ENCODE measurements at places on chromosomes 1 and 21.

DNA sequence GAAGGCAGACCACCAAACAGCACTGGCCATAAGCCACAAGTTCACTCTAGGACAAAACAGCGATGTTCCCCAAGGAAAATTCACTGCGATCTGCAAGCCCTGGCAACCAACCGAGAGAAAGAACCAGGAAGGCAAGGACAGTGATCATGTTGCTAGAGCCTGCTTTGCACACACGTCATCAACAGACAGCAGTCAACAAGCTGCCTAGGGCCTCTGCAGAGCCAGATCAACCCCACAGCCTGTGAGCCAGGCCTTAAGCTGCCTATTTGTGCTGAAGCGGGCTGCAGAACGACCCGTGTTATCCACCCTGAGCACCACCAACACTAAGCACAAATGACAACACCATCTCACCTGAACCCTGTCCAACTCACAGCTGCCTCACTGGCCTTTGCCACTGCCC is 6.2 kb upstream of the YRDC start:
- no peak for DNase-seq

DNA sequence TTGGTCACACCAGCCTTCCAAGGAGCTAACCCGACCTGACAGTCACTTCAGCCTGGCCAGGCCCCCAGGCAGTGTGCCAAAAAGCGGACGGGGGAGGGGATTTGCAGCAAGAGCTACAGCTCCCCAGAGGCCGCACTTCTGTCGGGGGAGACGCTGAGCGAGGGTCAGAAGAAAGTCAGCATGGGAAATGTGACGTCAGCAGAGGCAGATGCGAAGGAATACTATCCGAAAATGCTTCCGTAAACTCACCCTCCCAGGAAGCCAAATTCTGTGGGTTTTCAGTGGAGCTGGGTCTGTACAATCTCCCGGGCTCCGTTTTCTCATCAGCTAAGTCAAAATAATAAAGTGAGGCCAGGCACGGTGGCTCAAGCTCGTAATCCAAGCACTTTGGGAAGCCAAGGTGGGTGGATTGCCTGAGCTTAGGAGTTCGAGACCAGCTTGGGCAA is 28.5 kb upstream of the ECE1 start:
- DNase-seq = no peak

- DNase-seq = no peak
Observed at GRCh38 chr1:153933430-153933829, 10.7 kb upstream of the GATAD2B start.

- no peak for DNase-seq
Observed at GRCh38 chr1:220045356-220046051, 801 bp downstream of the EPRS1 start.

- no peak for DNase-seq
Observed at GRCh38 chr21:38505654-38506523, 7.6 kb upstream of the ERG start.

GRCh38 chr1:114368560-114369255 is 142.3 kb downstream of the TRIM33 start:
- no peak for DNase-seq

DNA sequence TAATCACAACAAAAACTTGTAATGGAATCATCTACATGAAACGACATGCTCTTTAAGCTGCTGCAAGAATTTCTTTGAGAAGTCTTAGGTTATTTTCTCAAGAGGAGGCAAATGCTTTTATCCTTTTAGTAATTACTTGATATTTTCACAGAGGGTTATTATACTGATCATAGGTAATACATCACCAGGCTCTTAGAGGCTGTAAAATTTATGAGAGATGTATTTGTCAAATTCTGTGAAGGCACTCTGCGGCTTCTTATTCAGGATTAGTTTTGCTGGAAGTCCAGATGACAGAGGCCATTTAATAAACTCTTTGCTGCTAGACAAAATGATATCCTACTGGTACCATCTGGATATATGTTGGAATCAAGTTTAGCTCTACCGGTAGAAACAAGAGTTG is 624.3 kb upstream of the BRINP3 start:
- no peak for DNase-seq

- DNase-seq = no peak
Observed at GRCh38 chr1:20956272-20956671, 169.2 kb upstream of the HP1BP3 start.

DNA sequence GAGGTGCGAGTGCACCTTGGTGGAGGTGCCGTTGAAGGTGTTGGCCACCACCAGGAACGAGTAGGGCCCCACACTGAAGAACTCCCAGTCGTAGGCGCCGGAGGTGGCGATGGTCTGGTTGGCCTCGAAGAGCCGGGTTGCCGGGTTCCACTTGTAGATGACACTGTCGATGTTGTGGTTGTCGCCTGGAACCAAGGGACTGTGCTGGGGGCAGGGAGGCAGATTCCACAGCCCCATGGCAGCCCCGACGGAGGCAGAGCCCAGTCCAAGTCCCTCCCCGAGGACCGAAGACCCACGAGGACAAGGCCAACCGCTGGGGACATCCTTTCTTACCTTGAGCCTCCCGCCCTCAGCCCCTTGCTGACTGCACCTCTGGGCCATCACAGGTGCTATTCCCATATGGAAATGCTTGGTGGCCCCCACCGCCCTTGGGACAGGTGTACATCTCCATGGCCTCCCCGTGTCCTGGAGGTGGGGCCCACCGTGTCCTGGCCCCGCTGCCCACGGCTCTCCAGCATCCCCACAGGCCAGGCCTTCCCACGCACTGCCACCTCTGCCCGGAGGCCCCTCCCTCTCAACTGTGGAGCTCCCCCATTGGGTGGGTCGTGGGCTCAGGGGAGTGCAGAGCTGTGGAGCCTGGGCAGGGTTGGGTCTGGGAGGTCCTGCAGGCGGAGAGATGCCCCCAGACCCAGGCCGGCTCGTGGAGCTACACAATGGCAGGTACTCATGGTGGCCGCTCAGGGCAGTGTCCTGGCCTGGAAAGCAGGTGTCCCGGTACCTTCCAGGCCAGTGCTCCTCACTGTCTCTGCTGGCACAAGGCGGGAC is 17.9 kb downstream of the KRTAP10-1 start:
- no peak for DNase-seq
